Mucosa of gallbladder (tissue), 1 donor: ENCODE measurements at places on chromosomes 5 and 9. TPM values are rescaled to one million over a fixed set of nuclear protein-coding genes. Genes with fewer than 3 reads are reported as not detected.
A peak's percentile ranks its signal among the peaks of the same experiment; 100 is the strongest.

DNA sequence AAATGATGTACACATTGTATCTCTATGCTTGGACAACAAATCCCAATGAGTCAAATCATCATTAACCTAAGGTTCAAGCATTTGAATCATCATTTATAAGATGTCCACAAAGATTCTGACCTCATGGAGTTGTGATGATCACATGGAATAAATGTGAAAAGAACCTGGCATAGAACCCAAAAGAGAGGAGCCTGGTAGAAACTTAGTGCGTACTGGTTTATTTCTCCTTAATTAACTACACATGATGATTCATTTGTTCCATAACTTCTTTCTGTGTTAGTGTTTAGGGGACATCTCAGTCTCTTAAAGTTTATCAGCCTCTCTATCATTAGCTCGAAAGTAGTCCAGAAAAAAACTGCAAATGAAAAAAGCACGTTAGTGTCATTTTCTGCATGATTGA, 411.6 kb downstream of the BRINP1 start:
- DNase-seq: no peak

DNA sequence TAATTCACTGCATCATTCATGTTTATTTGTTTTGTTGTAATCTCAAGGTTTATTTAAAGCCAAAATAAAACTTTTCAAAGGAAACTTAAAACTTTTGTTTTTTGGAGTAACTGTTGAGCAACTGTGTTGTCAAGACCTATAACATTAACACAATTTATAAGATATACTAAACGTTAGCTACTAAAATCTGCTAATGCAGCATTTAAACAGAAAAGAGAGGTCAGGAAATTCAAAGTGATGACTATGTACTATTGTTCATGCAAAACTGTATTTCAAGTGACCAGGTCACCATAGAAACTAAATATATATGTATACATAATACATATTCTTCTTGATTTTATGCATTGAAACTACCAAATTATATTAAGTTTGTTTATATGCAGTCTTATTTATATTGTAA, 1740.9 kb downstream of the EFNA5 start:
- no peak for DNase-seq

- no peak for DNase-seq
Observed at GRCh38 chr5:154755361-154756008, at the start of gene LARP1. TSS of gene LARP1 (plus strand) at chr5:154755377. CDS start at chr5:154755758, 381 bp downstream.

DNA sequence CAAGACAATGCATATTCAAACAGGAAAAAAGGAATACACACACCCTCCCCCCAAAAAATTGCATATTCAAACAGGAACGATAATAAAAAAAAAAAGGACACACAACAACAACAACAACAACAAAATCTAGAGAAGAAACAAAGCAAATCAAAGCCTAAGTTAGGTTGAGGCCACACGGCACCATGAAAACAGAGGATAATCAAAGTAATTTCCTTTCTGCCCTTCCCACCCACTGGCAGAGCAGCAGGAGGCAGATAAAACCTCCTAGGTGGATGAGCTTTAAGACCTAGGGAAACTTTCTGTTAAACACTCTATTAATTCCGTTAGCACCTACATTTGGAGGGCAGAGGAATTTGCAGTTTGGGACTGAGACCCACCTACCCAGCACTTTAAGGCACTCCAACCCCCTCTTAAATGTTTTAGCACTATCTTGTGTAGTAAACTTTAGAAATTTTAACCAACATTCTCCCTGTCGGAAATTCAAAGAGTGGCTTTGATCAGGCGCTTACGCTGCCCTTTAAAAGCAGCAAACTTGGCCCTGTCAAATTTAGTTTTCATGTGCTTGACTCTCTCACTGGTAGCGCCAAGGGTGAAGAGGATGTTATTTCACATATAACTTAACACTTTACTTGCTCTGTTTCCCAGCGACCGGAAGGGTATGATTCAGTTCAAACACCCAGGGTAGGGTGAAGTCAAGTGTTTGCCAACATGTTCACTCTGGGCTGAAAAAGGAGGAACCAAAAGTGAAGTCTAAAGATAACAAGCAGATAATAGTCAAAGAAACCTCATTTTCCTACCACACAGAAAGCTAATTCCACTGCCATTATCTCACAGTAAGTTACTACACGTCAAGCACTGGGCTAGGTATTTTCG, 9.2 kb downstream of the ENC1 start:
- no peak for DNase-seq

DNA sequence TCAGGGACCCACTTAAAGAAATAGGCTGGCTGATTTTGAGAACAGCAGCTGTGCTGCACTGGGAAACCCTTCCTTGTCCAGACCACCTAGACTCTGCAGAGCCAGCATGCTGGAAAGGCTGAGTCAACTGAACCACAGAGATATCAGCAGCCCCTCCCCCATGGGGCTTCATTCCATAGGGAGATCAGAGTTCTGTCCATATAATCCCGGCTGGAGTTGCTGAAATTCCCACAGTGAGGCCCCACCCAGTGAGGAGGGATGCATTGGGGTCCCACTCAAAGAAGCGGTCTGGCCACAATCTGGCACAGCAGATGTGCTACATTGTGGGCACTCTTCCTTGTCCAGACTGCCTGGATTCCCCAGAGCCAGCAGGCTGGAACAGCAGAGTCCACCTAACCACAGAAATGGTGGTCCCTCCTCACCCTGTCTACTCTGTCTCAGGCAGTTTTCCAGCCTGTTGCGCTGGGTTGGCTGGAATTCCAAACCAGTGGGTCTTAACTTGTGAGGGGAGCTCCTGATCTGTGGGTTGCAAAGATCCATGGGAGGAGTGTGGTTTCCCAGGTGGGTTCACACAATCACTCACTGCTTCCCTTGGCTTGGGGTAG, 127.1 kb downstream of the RNF180 start:
- DNase-seq: no peak

- no peak for DNase-seq
Observed at GRCh38 chr5:166430491-166431319, 1860.7 kb upstream of the WWC1 start.

GRCh38 chr5:33346534-33346933, 94.2 kb upstream of the TARS1 start:
- no peak for DNase-seq

GRCh38 chr9:132164604-132165362, 2.9 kb downstream of the NTNG2 start:
- DNase-seq: peak; percentile 75

- DNase-seq: peak; percentile 24
Observed at GRCh38 chr9:118992813-118993794, 376.1 kb downstream of the BRINP1 start.

DNA sequence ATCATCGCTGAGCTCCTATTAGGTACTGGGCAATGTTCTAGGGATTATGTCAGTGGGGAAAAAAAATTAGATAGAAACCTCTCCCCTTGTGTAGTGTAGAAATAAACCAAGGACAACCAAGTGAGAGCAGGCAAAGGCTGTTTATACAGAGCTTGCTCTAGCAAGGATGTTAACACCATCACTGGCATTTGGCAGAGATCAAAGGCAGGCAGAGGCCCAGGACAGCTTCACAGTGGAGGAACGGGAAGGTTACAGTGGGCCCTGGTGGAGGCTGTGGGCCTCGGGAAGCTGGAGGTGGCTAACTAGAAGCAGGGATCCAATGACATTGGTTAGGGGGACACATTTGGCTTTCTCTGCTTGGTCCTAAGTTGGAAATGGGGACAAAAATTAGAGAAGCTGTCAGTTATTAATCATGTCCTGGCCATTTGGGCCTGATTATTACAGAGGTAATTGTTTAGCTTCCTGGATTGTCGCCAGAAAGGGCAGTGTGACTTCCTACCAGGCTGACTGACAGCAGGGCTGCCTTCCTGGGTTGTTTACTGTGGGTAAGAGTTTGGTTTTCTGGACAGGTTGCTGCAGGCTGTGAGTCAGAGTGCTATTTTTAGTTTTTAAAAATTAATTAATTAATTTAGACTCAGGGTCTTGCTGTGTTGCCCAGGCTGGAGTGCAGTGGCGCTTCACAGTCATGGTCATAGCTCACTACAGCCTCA, 259.3 kb downstream of the ROR2 start:
- DNase-seq: peak; percentile 42

DNA sequence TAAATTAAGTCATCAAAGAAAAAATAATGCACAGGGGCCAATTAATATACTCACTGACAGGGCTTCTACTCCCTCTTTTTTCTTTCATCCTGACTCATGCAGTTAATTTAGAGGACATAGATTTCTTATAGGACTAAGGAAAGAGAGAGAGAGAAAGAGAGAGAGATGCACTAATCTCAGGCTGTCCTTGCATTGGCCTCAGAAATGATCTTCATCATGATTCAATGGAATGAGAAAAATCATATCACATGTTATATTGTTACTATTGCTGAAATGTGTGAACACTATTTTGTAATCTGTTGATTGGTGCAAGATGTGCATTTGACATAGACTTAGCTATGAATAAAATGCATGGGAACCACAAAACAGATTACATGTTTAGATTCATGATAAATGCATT, 608.3 kb upstream of the NUDT12 start:
- no peak for DNase-seq

DNA sequence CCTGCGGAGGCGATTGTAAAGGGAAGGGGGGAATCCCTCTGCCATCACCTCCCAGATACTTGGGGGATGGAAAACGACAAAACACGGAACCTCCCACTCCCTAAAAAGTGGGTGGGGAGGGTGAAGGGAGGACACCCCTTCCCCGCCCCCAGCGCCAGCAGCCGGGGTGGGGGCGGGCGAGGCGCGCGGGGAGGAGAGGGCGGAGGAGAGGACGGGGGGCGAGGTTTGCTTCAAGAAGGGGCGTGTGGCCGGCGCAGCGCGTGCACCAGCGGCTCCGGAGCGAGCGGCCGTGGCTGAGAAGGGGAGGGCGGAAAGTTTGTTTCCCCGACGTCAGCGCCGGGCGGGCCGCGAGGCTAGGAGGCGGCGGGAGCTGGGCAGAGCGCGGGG, at the start of gene PRRX2:
TSS of gene PRRX2 (plus strand) at position 259 of the 387 bp plus-strand sequence. CDS start 221 bp downstream, outside the sequence.
- DNase-seq: no peak

GRCh38 chr5:133032852-133033742, 6.7 kb upstream of the ZCCHC10 start:
- no peak for DNase-seq

GRCh38 chr5:158756871-158757270, 342.8 kb downstream of the EBF1 start:
- no peak for DNase-seq

Gene TTLL11
- total RNA-seq: 10.9 TPM

Gene TGFBR1
- total RNA-seq: 69.2 TPM

Gene GRHPR
- total RNA-seq: 125 TPM

Gene PRDM9
- not detected for total RNA-seq
